ENCODE measurements at places on chromosomes 1 and 21. TPM values are rescaled to one million over a fixed set of nuclear protein-coding genes. Genes with fewer than 3 reads are reported as not detected.

DNA sequence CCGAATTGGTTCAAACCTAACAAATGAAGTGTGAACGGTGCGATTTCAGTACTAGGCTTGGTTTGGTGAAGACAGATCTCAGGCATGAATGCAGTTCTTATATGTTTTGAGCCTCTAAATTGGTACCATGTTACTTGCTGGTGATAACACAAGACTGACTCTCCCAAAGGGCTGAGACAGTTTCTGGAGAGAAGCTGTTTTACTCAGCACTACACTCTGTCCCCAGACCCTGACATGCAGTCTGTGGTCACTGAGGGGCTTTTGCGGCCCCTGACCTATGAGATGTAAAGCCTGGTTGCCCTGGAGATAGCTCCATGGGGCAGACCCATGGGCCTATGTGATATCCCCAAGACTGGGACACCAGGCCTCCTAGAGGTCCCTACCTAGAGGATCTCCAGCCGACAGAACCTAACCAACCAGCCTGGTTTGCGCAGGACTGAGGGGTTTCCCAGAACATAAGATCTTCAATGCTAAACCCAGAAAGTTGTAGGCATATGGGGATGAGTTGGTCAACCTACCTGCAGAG, 19.4 kb upstream of the FOXE3 start:
- DNase-seq = no peak

DNA sequence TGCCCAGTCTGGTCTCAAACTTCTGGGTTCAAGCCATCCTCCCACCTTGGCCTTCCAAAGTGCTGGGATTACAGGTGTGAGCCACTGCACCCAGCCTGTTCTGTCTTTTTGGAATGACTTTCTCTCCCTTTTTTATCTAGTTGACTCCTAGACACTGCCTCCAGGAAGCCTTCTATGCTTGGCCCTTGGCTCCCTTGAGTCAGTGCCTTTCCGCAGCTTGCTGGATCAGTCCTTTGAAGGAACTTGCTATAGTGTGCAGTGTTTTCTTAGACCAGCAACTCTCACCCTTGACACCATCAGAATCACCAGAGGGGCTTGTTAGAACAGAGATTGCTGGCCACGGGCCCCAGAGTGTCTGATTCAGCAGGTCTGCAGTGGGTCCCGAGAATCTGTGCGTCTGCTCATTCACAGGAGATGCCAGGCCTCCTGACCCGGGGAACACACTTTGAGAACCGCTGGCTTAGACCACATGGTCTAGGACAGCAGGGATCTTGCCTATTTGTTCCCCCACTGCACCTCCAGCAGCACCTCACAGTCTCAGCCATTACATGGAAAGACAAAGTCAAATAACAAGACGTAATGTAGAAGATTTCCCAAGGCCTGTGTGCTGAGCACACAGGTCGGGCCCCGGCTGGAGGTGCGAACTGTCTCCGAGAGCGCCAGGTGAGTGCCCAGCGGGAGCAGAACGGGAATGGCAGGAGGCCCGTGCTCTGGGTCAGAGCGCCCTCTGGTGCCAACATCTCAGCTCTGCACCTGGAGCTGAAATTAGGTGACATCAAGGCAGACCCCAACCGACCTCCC, 27.4 kb upstream of the CTPS1 start:
- peak; percentile 59 for DNase-seq

DNA sequence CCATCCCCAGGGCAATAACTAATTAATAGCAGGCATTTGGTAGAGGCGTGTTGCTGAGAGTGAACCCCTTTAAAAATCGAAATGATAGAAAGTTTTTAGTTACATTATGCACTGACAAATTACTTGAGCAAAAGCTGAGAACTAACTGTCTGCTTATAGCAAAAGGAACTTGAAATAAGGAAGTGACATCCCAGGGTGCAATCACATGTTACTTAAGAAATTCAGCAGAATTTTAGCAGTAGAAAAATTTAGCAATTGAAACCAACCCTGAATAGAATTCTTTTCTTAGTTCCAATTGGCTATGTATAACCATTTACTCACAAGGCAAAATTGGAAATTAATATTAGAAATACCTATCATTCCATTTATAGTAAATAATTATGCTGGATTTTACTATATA, 139.5 kb upstream of the SAMSN1 start:
- no peak for DNase-seq

DNA sequence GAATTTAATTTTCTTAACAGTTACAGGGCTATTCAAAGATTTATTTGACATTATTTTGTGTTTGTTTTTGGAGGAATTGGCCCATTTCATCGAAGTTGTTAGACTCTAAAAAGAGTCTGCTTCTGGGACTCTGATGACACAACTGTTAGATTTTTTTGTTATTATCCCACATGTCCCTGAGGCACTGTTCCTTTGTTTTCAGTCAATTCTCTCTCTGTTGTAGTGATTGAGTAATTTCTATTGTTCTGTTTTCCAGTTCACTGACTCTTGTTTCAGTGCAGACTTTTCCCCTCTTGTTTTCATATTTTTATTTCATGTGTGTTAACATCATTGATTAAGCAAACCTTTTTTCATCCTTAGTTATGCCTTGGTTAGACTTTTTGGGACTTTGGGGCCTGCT, 325.0 kb downstream of the ZNF326 start:
- no peak for DNase-seq

- no peak for DNase-seq
Observed at GRCh38 chr1:101308935-101309333, 72.1 kb downstream of the S1PR1 start.

DNA sequence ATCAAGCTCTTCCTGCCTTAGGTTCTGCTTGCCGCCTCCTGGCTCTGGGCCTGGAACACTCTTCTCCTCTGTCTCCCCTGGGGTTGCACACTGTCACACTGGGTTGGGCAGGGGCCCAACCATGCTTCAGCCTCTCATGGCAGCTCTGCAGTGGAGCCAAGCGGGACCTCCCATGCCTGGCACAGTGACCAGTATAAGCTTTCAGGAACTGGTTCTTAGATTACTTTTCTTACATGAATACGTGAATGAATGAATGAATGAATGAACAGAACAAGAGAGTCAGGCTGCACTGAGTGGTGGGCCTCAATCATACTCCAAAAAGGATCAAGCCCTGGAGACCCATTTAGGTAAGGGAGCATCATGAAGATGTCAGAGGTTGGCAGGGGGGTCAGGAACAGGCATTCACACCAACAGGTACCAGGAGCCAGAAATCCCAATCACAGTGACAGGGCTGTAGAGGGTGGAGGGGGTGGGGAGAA, 30.8 kb upstream of the TMEM125 start:
- DNase-seq = no peak

DNA sequence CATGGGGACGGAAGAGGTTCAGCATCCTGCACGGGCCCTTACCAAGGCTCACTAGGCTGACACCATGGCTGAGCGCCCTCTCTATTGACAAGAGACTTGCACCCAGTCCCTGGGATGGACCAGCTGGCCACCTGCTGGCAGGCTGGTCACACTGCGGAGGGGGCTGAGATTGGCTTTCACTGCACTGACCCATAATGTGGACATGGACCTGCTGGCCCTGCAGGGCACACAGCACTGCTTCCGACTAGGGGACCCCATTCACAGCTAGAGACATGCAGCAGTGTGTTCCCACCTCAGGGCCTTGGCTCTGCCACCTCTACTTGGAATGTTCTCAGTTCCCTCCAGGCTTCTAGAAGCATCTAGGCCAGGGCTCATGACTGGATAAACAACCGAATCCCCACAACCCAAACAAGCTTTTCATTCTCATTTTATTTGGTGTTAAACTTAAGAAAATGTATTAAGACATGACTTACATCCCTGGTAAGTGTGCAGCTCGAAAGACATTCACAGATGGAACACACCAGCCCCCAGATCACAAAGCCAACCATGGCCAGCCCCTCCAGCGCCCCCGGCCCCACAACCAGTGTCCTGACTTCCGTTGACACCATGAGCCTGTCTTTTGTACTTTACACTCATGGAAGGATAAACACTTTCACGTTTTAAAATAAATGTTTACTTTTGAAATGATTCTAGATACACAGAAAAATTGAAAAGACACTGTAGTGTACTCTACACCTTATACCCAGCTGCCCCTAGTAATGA, 9.3 kb upstream of the SRARP start:
- peak; percentile 36 for DNase-seq

DNA sequence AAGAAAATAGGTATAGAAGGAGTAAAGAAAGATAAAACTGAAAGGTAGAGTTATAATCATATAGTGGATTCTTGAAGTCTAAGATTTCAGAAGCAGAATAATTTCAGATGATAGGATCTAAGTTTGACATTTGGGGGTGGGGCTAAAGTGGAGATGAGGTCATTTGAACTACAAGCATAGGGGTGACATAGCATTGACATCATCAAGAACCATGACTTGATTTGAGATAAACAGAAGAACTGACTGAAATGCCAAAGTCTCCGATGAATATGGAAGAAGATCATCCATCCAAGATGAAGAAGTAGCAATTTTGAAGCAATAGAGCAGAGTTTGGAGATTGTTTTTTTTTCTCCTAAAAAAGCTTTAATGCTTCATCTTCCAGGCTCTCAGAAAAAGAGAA, 122.3 kb downstream of the MACF1 start:
- no peak for DNase-seq

DNA sequence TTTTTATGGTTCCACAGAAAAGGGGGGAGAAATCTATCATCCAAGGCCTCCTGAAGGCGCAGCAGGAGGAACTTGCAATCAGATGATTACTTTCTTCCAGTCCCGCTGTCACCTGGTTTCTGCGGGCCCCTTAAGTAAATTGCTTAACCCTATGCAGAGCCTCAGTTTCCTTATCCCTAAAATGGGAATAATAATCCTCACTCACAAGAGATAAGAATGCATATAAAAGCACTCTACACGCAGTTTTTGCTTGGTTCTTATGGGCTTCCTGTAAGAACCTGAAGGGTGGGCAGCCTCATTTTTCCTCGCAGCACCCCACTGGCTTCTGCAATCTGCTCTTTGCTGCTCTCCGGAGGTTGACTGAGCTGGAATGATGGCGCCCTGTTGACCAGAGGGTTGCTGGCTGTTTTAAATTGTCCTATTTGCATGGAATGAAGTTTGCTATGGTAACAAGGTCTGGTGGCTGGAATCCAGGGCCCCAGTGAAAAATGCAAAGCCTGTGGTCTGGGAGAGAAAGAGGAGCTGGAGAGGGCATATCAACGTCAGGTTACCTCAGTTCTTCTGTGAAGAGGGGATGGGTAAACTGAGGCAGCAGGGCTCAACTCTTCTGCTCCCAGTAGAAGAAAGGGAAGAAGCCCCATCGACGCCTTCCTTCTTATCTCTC, 1.0 kb upstream of the KAZN start:
- peak; percentile 67 for DNase-seq

- DNase-seq = no peak
Observed at GRCh38 chr1:68087184-68087583, 36.8 kb upstream of the DIRAS3 start.

DNA sequence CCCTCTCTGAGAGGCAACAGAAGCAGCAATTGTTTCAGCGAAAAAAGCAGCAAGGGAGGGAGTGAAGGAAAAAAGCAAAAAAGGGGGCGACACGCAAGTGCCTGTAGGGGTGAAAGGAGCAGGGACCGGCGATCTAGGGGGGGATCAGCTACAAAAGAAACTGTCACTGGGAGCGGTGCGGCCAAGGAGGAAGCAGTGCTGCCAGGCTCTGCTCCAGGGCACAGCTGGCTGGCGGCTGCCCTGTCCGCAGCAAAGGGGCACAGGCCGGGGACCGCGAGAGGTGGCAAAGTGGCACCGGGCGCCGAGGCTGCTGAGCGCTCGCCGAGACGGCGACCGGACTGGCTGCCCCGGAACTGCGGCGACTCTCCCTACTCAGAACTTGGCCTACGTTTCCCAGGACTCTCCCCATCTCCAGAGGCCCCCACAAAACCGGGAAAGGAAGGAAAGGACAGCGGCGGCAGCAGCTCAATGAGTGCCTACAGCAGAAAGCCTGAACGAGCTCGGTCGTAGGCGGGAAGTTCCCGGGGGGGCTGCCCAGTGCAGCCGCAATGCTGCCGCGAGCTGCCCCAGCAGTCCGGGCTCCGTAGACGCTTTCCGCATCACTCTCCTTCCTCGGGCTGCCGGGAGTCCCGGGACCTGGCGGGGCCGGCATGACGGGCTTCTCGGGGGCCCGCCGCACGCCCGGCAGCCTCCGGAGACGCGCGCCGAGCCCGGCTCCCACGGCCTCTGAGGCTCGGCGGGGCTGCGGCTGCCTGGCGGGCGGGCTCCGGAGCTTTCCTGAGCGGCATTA, 1.0 kb upstream of the CDKN2C start:
- no peak for DNase-seq

DNA sequence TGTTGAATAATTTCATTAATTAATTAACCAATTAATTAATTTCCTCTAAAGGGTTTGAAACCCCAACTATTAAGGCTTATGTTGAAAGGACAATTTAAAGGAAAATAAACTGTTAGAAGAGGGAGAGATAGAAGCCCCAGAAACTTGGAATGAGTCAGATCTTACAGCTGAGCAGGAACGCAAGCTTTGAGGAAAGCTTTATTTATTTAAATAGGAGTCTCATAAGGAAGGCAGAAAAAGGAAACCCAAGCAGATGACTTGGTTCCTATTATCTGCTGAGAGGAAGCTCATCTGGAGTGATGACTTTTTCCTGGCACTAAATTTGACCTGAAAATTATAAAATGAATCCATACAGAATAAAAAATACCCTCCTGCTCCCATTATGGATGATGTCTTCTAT, 105.1 kb downstream of the ROR1 start:
- DNase-seq = no peak

DNA sequence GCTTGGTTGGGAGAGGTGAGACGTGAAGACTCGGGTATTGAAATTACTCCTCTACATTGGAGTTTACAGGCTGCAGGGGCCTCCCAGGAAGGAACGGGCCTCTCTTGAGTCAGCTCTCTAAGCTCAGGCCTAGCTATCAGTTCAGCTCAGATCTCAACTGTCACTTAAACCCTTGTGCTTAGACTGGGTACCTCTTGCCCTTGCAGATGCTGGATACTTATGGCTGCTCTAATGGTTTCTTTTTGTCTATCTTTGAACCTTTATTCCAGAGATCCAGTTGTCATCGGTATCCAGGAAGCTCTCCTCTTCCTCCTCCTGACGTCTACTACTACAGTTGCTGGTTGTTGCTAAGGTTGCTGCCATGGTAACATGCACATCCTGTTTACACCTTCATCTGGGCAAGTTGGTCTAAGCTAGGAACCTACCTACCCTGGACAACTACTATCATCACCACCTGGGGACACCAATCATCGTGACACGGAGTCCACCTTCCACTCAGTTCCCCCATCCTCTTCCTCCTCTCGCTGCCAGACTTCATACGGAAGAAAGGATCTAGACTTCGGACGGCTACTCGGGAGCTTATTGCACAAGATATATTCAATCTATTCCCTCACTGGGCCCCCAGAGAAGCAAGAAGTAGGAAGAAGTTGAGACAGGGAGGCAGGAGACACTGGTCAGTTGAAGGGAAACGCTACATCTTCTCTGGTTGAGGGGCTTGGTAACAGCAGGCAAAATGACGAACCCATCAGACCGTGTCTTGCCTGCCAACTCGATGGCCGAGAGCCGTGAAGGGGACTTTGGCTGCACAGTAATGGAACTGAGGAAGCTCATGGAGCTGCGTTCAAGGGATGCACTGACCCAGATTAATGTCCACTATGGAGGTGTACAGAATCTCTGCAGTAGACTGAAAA, 56.1 kb downstream of the ATP2B4 start:
- DNase-seq = no peak

Gene CFHR3
- not detected for total RNA-seq

Gene RPTN
- total RNA-seq = not detected

Gene CFAP141
- total RNA-seq = not detected

Measured in Caki2 (cell line).